ENCODE measurements at places on chromosomes 3 and 15. TPM values are rescaled to one million over a fixed set of nuclear protein-coding genes. Genes with fewer than 3 reads are reported as not detected.

The LPP gene
- total RNA-seq = 23.0 TPM

DNA sequence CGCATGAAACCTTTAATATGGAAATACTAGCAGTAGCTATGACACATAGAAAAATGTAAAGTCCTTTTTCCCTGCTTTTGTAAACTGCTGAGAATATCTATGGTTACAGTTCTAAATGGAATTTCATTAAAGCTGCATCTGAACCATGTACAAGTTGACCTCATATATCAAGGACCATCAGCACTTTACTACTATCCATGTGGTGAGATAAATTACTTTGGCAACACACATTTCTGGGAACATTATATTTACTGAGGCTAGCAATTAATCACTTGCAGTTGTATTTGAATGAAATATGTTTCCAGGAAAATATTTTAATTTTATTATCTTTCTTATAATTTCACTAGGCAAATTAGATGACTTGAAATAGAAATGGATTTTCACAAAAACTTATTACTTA is 545.5 kb downstream of the NAALADL2 start:
- DNase-seq = no peak

The GPR149 gene
- not detected for total RNA-seq

- DNase-seq = no peak
These were observed 80.6 kb upstream of the BHLHE40 start for GRCh38 chr3:4898454-4899313.

DNA sequence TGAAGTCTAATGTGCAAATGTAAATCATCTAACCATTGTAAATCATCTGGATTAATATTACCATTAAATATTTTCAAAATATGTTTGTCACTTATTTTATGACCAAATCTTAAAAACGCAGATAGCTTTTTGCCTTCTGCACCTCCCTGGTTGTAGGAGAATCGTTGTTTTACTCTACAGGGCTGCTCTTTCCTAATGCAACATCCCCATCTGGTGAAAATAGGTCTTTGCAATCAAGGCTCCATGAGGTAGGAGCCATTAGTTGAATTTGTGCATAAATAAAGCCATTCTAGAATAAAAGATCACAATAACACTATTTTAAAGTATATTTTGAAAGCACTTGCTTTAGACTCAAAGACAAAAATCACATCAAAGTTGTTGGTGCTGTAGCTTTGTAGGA is 535.6 kb upstream of the AGTR1 start:
- DNase-seq = no peak

Measured in foreskin keratinocyte (primary cell).